ENCODE measurements at places on chromosomes 12 and 14.

DNA sequence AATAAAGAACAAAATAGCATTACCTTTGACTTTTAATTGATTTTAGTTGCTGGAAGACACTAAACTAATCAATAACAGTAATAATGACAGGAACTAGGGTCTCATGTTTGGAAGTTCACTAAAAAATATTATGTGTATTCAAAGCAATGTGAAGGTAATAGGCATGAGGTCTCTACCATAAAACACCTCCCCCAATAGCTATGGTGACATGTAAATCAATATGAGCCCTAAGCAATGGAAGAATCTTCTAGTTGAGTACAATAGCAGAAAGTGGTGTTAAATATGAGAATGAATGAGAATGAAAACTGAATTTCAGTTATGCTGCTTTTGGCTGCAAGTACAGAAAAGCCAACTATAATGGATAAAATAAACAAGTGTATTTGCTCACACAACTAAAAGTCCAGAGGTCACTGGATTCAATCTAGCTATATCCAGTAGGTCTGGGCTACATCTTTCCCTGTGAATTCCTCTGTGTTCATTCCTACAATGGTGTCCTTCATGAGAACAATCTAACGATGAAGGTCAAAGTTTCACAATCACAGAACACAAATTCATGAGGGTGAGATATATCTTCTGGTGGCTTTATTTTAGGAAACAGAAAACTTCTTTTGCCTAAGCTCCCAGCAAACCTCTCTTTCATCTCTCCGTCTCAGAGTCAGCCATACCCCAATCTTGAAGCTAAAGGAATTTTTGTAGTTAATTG, 728.0 kb downstream of the FSCB start:
- no peak for DNase-seq

DNA sequence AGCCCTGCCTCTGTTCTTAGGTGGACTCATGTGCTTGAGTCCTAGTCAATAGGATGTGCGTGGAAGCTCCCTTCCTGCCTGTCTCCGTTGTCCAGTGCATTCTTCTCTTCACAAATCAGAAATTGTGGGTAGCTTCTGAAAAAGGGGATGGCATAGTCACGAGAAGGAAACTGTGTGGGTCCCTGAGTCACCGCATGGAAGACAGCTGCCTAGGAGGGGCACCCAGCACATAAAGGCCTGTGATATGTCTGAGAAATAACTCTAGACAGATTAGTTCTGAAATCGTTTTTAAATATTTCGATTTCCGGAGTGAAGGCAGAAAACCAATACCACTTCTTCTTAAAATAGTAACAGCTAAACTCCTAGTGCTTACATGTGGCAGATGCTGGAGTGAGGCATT, 974.4 kb downstream of the BCL11B start:
- DNase-seq, result no peak

DNA sequence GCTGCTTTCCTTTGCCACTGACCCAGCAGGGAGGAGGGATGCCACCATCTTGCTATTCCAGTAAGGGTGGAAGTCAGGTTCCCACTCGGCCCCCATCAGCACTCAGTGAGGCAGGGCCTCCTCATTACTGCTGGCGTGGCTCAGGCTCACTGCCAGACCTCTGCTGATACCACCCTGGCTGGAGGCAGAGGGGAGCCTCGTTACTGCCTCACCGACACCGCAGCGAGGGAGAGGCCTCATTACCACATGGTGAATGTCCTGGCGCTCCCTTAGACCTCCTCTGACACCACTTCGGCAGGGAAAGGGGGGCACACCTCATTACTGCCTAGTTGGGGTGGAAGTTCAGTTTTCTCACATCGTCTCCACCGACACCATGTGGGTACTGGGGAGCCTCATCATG, 354.1 kb downstream of the CACNA1C start:
- no peak for DNase-seq

DNA sequence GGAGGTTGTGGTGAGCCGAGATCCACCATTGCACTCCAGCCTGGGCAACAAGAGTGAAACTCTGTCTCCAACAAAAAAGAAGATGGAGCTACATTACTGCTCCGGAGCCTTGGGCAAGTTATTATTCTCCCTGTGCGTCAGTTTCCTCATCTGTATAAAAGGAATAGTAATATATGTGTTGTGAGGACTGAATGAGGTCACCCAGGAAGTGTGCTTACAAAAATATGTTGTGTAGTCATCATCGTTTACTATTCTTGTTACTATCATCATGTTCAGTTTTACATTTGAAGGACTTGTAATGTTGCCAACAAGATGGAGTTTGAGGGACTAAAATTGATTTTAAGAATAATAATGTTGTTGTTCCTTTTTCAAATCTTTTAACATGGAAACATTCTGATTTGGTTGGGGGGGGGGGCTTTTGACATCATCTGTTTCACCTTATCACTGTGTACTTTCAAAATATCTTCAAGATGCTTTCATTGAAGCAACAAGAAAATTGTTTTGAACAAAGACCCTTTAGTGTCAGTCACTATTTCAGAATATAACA, 156.8 kb downstream of the PDE3A start:
- DNase-seq, result no peak

DNA sequence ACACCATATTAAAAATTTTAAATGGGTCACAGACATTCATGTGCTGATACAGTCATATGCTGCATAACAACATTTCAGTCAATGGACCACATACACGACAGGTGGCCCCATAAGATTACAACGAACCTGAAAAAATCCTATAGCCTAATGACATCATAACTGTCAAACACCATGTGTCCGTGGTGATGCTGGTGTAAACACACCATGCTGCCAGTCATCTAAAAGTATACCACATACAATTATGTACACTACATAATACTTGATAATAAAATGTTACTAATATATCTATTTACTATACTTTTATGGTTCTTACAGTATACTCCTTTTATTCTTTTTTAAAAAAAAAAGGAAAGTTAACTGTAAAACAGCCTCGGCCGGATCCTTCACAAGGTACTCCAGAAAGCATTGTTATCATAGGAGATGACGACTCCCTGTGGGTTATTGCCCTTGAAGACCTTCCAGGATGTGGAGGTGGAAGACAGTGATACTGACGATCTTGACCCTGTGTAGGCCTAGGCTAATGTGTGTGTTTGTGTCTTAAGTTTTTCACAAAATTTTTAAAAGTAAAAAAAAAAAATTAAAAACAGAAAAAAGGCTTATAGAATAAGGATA, 5.0 kb upstream of the TDG start:
- DNase-seq, result no peak

DNA sequence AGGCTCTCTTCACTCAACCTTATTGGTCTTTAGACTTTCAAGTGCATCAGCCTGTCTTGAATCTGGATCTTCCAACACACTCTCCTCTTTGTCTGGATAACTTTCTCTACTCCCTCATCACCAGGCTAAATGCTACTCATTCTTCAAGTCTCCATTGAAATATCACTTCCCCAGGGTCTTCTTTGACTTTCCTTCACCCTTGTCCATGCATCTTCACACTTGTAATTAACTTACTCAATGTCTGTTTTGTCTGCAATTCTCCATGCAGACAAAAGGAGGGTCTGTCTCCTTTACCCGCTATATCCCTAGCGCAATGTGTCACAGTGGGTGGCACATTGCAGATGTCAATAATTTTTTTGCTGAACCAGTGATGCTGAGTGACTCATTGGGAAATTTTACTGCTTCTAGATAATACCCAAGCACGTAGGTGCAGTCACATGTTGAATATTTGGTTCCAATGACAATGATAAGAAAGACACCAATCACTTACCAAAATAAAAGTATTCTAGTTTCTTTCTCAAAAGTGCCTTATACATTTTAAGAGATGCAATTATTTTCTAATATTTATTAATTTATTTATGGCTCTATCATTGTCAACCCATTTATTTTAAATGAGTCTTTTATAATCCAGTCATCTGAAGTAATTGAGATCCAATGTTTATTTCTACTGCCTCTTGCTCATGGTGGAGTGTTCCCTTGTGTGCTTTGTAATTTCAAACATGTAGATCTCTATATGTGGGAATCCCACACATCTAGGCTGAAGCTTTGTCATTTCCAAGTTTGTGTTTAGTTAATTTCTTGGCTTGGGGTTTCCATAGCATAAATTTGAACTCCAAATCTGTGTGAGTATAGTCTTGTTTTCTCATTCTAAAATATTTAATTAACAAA, 21.7 kb upstream of the RFC5 start:
- DNase-seq, result no peak
